Endothelial cell (in vitro differentiated cells): ENCODE measurements at places on chromosomes 3 and 15.
A peak's percentile ranks its signal among the peaks of the same experiment; 100 is the strongest.

DNA sequence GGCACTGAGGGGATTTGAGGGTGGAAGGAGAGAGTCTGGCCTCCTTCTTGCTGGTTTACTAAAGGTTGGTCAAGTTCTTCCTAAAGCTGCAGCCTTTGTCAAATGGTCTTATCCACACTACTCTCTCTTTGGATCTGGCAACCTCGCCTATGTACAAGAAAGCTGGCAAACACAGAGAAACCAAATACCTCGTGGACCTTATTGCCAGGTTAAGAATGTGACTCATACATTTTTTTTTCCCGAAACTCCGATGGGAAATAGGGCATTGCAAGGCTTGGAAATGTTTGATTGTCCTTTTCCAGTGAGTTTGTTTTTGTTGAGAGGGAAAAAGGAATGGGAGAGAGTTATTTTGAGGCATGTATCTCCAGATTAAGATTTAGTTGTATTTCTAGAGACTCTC lies 13.9 kb downstream of the EOMES start:
- no peak for DNase-seq

- DNase-seq: no peak
These were observed 154.8 kb upstream of the TTC14 start for GRCh38 chr3:180447136-180447535.

- no peak for DNase-seq
These were observed 268.6 kb upstream of the UBE2E1 start for GRCh38 chr3:23537101-23537551.

GRCh38 chr15:67735896-67736295 lies 89.4 kb upstream of the SKOR1 start:
- DNase-seq: no peak

- no peak for DNase-seq
These were observed 103.3 kb downstream of the IL1RAP start for GRCh38 chr3:190617185-190617584.

DNA sequence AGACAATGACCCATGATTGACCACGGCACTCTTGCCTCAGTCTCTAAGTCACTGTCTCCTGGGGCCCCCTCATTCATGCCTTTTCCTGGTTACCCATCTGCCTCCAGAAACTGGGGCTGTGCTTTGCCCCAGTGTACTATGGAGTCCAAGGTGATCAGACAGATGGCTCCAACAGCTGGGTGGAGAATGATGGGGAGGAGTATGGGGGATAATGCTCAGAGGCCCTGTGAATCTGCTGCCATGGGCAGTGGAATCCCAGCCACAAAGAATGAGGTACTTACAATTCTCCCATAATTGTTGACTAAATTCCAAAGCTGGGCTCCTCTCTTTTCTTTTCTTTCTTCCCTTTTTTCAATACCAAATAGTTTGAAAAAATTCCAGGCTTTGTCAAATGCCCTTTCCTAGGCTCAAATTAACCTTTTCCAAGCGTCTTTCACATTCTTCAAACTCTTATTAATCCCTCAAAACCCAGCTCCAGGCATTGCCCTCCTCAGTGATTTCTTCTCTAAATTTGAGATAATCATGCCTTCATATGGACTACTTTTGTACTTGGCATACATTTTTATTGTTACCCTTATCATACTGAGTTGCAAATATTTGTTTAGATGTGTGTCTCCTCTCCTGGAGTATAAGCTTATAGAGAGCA lies 148.5 kb upstream of the ICE2 start:
- no peak for DNase-seq

DNA sequence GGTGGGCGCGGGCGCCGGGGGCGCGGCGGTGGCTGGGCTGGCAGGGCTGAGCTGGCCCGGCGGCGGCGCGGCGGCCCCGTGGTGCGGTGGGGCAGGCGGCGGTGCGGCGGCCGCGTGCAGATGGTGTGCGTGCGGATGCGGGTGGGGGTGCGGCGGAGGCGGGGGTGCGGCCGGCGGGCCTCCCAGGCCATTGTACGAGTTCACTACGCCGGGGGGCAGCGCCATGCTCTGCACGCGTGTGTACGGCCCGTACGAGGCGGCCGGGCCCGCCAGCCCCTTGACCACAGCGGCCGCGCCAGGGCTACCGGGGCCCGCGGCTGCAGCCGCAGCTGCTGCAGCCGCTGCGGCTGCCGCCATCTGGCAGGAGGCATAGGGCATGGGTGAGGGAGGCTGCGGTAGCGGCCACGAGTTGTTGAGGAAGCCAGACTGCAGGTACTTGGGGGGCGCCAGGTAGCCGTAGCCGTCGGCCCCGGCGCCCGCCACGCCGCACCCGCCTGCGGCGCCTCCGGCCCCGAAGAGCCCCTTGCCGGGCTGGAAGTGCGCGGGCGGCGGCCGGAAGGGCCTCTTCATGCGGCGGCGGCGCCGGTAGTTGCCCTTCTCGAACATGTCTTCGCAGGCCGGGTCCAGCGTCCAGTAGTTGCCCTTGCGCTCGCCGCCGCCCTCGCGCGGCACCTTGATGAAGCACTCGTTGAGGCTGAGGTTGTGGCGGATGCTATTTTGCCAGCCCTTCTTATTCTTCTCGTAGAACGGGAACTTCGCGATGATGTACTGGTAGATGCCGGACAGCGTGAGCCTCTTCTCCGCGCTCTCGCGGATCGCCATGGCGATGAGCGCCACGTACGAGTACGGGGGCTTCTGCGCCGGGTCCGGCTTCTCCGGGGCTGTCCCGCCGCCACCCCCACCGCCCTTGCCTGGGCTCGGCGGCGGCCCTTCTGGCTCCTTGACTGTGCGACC lies 951 bp downstream of the FOXL2 start:
- peak; percentile 51 for DNase-seq

- no peak for DNase-seq
These were observed 48.3 kb downstream of the SERP1 start for GRCh38 chr3:150497956-150498355.

GRCh38 chr15:56988219-56988618 lies 69.8 kb downstream of the TCF12 start:
- DNase-seq: no peak

DNA sequence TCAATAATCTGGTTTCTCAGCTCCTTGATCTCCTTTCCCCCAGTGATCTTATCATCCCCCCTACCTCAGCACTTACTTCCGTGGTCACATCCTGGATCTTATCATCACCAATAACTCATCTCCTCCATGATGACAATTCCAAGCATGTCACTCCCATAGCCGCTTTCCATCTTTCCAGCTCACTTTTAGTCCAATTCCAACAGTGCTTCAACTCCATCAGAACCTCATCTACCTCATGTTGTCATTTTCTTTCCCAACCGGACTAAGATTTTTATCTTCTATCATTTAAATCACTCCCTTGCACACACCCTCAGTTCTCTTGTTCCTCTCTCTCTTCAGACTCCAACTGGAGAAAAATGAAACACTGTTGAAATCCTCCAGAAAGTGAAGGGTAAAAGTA lies 75.9 kb upstream of the UBE2E2 start:
- DNase-seq: no peak

DNA sequence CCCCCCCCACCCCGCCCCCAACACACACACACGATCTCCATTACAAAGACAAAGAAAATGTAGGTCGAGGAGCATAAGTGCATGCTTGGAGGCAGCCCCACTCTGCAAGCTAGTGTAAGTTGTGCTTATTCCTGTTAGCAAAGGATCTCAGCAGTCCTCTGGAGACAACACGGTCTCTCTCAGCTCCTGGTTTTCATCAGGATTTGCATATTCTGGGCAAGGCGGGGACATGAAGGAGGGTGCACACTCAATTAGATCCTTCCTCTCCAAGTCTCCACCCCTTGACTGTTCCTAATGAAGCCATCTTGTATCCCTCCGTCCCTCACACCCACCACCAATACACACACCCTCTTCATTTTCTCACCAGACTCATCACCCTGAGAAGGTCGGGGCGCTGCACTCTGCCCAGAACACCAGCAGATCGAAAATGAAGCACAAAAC lies 63.8 kb downstream of the MRPL46 start:
- DNase-seq: no peak

DNA sequence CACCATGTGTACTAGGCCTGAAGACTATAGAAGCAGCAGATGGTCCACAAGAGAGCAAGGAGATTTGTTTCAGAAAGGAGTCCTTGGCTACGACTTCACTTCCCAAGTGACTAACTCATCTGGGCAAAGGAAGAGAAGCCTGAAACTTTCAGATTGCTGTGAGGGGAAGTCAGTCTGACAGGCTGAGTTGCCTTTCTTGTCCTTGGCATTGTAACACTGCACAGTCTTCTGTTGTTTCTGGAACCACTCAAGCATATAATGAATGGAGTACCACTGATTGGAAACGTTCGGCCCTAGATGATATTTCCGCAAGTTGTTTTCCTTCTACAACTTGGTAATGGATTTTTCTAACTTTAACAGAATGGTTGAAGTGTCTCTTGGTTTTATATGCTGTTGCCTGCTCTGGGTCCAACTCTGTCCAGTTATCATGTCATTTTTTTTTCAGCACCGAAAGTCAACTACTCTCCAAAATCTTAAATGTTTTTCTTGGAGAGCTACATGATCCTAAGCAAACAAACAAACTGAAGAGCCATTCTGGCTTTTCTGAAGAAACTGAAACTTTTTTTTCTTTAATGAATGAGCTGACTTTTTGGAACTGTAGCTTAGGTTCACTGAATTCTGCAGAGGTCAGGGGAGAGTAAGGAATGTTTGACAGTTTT lies 685.7 kb downstream of the MECOM start:
- DNase-seq: no peak

DNA sequence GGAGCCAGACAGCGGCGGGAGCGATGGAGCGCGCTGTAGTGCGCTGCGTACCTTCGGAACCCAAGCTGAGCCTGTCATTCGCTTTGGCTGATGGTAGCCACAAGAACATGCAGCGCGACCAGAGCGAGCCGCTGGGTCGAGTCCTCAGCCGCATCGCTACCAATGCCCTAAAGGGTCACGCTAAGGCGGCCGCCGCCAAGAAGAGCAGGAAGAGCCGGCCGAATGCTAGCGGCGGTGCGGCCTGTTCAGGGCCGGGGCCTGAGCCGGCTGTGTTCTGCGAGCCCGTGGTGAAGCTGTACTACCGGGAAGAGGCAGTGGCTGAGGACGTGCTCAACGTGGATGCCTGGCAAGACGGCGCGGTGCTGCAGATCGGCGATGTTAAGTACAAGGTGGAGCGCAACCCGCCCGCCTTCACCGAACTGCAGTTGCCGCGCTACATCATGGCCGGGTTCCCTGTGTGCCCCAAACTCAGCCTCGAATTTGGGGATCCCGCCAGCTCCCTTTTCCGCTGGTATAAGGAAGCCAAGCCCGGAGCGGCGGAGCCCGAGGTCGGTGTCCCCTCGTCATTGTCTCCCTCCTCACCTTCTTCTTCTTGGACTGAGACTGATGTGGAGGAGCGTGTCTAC lies 498 bp downstream of the PDE12 start:
- DNase-seq: peak; percentile 41

- DNase-seq: no peak
These were observed 453.4 kb upstream of the ROBO2 start for GRCh38 chr3:76586471-76586870.

- no peak for DNase-seq
These were observed 30.8 kb upstream of the EOMES start for GRCh38 chr3:27752926-27753325.

GRCh38 chr3:42743204-42743995 lies 29.7 kb downstream of the CCDC13 start:
- DNase-seq: peak; percentile 1

GRCh38 chr3:64650096-64650622 lies 37.6 kb downstream of the ADAMTS9 start:
- no peak for DNase-seq

- no peak for DNase-seq
These were observed 670.6 kb downstream of the PLOD2 start for GRCh38 chr3:145490088-145491048.

- no peak for DNase-seq
These were observed 51.5 kb upstream of the GSK3B start for GRCh38 chr3:120145542-120146285.

GRCh38 chr15:95937128-95937528 lies 393.4 kb upstream of the NR2F2 start:
- DNase-seq: no peak

DNA sequence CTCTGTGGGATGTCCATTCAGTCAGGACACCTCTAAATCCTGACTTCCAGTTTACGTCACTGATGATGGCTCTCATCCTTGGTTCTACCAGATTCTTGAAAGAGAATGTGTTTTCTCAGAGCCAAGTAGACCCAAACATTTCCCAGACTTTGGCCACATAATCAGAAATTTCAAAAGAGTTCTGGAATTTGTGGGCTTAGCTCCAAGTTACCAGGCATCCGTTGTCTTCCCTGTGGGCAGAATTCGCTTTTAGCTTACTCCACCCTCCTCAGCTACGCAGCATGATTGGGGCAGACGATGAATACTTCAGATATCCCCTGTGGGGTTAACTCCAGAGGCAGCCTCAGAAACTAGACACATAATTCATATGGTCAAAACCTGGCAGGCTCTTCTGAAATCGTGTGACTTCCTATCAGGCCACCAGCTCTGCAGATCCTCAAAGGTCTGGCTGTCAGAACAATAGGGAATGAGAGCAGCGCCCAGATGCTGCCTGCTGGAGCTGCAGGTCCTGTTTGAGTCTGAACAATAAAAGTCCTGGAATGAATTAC lies 30.6 kb downstream of the CRTC3 start:
- DNase-seq: no peak

- DNase-seq: no peak
These were observed 203.6 kb downstream of the AKAP13 start for GRCh38 chr15:85583923-85584390.

- DNase-seq: no peak
These were observed 170.9 kb downstream of the EPHB1 start for GRCh38 chr3:134965865-134966481.

DNA sequence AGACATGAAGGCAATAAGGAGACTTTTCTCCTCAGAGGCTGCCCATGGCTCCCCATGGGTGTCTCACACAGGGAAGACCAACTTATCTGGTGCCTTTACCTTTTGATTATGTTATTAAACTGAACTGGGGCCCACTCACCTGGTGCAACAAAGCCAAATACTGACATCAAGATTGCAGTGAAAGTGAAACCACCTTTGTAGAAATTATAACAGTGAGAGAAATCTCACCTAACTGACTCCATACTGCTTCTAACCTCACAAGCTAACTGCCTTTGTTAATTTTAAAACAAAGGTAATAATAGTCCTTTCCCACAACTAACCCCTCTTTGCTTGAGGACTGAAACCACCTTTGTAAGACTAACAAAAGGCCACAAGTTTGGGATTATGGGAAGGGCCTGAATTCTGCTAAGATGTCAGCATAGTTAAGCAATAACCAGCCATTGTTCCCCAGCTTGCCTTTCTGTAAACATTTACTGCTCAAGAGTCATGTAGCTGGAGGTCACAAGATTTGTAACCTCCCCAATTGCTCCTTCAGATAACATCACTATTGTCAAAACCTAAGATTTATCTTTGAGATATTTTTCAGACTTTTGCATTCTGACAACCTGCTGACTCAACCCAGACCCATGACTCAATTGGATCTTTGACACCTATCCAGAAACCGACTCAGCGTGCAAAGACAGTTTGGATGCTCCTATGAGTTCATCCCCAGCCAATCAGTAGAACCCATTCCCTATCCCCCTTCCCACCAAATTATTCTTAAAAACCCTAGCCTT lies 420.3 kb upstream of the CFAP20DC start:
- DNase-seq: no peak

GRCh38 chr3:161914703-161915417 lies 418.3 kb downstream of the OTOL1 start:
- DNase-seq: peak; percentile 20

- no peak for DNase-seq
These were observed 1.1 kb downstream of the MESP2 start for GRCh38 chr15:89777073-89777751.

- DNase-seq: no peak
These were observed 46.4 kb downstream of the DNASE1L3 start for GRCh38 chr3:58164199-58164879.
